H7 (cell line): ENCODE measurements at places on chromosomes 2 and 18.

DNA sequence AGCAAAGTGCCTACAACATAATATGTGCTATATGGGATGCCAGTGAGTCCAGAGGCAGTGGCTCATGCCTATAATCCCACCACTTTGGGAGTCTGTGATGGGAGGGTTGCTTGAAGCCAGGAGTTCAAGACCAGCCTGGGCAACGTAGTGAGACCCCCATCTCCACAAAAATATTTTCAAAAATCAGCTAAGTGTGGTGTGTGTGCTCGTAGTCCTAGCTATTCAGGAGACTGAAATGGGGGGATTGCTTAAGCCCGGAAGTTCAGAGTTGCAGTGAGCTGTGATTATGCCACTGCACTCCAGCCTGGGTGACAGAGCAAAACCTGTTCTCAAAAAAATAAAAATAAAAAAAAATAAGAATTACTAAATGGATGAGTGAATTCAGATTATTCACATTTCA is 23.4 kb downstream of the OTX1 start:
- no peak for DNase-seq

GRCh38 chr18:57762686-57763085 is 40.4 kb downstream of the ATP8B1 start:
- DNase-seq, result no peak

- DNase-seq, result no peak
These were observed 157.5 kb downstream of the CERS6 start for GRCh38 chr2:168613551-168613950.

GRCh38 chr2:134900151-134900550 is 18.5 kb upstream of the CCNT2 start:
- DNase-seq, result no peak

DNA sequence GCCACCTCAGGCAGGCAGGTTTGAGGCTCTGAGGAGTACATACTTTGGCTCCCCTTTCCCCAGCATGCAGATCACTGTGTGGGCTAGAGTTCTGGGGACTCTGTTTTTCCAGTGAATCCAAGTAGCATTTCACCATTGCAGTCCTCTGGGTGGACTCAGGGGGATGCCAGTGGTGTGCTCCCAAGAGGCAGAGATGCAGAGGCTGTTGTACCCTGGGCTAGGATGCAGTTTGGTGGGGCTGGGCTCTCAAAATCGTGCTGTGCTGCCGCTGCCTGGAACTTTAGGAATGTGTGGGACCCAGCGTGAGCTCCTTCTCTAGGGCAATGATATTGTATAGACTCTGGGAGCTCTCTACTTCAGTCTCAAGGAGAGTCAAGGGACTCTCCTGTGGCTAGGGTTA is 104.9 kb downstream of the MYO3B start:
- peak; percentile 5 for DNase-seq

DNA sequence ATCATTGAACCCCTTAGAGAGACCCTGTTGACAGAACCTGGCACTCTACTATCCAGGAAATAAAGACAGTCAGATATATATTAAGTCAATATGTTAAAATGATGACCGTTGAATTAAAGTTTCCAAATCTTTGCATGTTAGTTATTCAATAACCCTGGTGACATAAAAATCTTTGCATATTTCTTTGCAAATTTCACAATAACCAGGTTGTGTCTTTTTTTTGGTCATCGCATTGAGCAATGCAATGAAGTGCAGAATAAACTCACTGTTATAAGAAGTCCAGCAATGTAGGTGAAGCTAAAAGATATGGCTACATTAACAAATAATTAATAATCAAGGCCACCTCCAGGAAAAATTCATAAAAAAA is 596.9 kb downstream of the NYAP2 start:
- DNase-seq, result no peak

- DNase-seq, result no peak
These were observed 615.1 kb downstream of the IRS1 start for GRCh38 chr2:226184540-226184939.

GRCh38 chr2:30736461-30737325 is 70.6 kb downstream of the CAPN13 start:
- no peak for DNase-seq

- DNase-seq, result no peak
These were observed 448.3 kb upstream of the SLC14A2 start for GRCh38 chr18:45166836-45167551.

DNA sequence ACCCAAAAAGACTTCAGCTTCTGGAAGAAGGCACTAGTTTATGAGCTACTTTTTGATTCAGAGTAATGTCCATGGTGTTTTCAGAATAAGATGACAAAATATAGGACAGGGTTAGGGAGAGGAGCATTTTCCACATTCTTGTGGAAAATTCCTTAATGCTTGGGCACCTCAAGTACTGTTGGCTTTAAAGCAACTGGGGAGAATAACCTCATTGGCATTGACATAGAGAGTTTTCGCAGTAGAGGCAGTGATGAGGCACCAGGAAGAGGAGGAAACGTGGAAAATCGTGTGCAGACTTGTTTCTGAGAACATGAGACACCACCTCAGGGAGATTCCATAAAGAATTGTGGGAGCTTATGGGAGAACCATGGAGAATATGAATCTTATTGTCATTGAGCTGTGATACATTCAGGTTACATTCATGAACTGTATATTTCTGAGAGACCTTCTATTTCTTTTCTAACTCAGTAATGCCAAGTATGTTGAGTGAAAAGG is 929.0 kb upstream of the NRXN1 start:
- no peak for DNase-seq

DNA sequence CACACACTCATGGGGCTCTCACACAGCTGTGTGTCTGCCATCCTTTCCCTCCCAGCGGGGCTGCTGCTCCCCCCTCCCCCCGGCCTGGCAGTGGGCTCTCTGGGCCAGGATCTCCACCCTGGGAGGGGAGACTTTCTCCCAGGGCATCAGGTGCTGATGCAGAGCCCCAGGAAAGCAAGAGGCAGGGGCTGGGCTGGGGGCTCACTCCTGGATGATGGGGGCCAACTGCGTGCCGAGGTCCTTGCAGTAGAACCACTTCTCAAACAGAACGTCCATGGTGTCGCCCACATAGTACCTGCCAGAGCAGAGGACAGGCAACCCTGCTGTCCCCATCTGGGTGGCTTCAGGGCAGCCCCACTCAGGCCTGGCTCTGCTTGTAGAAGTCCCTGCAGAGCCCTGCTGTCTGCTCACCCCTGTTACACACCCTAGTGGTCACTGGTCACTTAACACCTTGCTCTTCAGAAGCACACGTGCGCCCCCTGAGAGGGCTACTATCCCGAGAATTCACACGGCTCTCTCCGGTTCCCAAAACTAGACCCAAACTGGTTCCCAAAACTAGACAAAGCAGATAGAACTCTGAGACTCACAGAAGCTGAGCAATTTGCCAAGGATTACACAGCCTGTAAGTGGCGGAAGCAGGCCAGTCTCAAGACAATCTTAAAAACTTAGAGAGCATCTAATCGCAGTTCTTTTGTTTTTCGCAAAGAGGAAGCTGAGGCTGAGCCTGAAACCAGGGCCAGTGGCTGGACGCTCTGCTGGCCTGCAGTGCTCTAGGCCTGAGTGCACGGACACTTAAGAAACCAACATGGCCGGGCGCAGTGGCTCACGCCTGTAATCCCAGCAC is 6.6 kb upstream of the OXER1 start:
- peak; percentile 94 for DNase-seq

DNA sequence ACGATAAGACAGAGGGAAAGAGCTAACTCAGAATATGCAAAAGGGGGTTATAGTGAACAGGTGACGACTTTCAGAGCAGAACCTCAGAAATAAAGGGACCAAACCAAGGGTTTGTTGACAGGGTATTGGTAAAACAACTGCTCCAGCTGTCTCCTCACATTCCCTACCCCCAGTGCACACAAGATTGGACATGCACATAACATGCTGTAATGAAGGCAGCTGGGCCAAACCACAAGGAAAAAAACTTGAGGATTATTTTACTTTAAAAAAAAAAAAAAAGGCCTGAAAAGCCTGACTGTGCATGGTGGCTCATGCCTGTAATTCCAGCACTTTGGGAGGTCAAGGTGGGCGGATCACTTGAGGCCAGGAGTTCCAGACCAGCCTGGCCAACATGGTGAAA is 3.5 kb downstream of the RBM43 start:
- no peak for DNase-seq

DNA sequence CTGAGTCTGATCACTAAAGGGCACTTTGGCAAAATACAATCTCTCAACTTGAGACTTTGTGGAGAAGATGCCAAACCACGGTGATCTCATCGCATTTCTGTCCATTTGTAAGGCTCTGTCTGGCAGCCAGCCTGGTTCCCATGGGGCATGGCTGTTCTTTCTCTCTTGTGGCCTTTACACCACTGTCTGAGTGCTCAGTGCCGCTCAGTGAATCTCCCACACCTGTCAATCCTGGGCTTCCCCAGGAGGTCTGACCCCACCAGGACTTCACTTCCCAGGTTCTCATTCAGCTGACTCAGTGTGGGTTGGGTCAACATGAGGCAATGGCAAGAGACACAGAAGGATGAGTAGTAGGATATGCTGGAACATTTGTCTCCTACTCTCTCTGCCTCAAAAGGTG is 96.8 kb upstream of the TRIB2 start:
- no peak for DNase-seq

- DNase-seq, result no peak
These were observed 25.4 kb upstream of the DTNB start for GRCh38 chr2:25698752-25699151.

DNA sequence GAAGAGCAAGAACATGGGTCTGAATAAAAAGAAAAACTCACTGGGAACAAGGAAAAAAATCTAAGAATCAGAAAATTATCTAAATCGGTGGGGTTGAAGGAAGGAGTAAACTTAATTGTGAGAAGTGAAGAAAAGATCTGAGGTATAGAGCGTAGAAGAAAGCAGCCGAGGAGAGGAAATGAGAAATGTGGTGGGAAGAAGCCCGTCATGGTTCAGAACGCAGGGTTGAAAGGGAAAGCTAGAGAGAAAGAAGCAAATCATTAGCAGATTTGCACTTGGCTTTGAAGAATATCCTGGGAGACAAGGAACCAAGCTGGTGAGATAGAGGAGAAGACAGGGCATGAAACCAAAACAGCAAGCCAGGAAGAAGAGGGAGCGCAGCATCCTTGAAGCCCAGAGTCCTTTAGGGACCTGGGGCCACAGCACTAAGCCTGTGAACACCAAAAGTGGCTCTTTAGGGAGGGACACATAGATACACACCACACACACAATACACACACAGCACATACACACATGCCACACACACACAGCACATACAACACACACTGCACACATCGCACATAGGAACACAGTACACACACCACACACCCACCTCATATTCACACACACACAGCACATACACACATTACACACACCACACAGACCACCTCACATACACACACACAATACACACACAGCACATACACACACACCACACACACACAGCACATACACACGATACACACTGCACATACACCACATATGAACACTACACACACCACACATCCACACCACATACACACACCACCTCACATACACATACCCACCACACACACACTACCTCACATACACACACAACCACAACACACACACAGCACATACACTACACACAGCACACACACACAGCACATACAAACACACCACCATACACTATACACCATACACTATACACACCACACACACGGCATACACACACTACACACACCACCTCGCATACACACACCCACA is 274.6 kb downstream of the ETAA1 start:
- DNase-seq, result no peak

- DNase-seq, result no peak
These were observed 58.9 kb upstream of the ZNF516 start for GRCh38 chr18:76553715-76554546.

GRCh38 chr2:145573608-145574007 is 1053.7 kb upstream of the ZEB2 start:
- DNase-seq, result no peak

DNA sequence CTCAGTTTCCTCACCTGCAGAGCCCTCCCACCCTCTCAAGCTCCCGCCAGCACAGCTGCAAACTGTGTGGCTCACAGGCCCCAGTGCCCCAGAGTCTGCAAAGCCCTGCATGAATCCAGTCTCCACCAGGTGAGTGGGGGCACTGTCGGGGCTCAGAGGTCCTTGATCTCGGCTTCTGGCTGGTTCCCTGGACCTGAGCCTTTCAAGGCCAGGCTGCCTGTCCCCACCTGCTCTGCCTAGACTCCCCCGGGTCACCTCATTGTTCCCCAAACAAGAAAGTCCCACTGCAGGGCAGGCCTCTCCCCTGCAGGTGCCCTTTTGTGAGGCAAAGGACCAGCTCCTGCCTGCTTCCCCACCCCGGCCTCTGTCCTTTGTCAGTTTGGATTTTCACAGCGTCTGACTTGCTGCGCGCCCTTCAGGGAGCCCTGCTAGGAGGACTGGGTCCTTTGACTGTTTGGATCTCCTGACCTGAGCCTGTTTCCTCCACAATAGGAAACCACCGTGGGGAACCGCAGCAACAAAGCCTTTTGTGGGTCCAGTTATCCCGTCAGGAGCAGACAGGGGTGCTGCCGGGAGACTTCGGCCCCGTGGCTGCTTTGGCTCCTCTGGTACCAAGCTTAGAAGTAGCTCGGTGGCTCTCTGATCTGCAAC is 200.5 kb upstream of the HDAC4 start:
- peak; percentile 81 for DNase-seq

- DNase-seq, result no peak
These were observed 70.8 kb downstream of the QPCT start for GRCh38 chr2:37415128-37415820.

- no peak for DNase-seq
These were observed 202.3 kb downstream of the MREG start for GRCh38 chr2:215811003-215811402.

GRCh38 chr2:169069341-169069740 is at the start of gene DHRS9:
DHRS9 (plus strand) TSS chr2:169069563; CDS start chr2:169081582, 12,019 bp downstream.
- DNase-seq, result no peak

DNA sequence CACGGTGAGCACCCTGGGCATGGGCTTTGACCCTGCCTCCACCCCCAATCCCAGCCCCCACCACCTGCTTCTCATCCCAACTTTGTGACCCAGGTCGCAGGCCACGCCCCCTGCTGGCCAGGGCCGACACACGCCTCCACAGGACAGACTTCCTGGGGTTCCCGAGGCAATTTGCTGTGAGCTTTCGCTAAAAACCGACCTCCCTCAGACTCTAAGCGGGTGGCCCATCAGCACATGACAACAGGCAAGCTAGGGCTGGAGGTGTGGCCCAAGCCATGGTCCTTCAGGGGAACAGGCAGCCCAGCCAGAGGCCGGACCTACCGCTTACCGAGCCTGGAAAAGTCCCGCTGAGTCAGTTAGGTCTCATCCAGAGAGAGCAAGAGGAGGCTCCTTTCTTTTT is 31.9 kb downstream of the C1QL2 start:
- peak; percentile 94 for DNase-seq

GRCh38 chr2:143916781-143917180 is 603.1 kb downstream of the ZEB2 start:
- no peak for DNase-seq

GRCh38 chr2:140200307-140200706 is 1420.1 kb upstream of the NXPH2 start:
- DNase-seq, result no peak

DNA sequence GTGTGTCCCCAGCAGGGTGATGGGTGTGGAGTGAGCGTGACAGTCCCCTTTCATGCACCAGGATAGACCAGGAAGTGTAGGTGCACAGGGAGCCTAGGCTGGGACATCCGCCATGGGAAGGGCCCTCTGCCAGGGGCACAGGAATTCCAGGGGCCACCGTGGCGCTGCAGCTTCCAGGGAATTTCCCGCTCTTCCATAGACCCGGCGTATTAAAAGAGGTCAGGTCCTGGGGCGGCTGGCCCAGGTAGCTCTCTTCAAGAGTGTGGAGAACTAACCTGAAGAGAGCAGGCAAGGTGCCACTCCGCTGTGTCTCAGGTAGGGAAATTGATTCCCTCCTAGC is 42.0 kb downstream of the ATP6V1C2 start:
- DNase-seq, result no peak
